Cardiac fibroblast (primary cell): ENCODE measurements at places on chromosomes 5 and 9.

- no peak for DNase-seq
Measured at GRCh38 chr5:118696076-118696475, 292.3 kb downstream of the DTWD2 start.

GRCh38 chr5:136242136-136242535 lies 49.2 kb upstream of the SMIM32 start:
- DNase-seq, result no peak

DNA sequence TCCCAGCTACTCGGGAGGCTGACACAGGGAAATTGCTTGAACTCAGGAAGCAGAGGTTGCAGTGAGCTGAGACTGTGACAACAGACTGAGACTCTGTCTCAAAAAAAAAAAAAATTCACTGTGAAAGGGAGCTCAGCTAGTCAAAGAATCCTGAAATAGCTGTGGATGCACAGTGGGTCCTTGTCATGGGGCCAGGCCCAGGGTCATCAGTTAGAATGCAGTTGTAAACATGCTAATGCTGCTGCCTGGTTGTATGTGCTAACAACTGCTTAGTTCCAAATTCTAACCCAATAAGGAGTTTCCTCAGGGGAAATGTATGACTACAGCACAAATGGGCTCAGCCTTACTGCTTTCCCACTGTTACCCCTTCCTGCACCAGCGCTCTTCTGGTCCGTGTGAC lies 84.0 kb downstream of the PALM2AKAP2 start:
- DNase-seq, result no peak

DNA sequence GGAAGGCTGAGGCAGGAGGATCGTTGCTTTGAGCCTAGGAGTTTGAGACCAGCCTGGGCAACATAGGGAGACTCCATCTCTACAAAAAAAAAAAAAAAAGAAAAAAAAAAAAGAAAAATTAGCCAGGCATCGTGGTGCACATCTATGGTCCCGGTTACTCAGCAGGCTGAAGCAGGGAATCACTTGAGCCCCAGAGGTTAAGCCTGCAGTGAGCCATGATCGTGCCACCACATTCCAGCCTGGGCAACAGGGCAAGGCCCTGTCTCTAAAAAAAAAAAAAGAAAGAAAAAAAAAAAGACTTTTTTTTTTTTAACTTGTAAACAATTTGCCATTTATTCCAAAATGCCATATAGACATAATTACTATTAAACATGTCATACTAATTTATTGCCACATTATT lies 64.5 kb downstream of the SERINC5 start:
- no peak for DNase-seq

- DNase-seq, result no peak
Measured at GRCh38 chr5:166596043-166596442, 1695.4 kb upstream of the WWC1 start.

DNA sequence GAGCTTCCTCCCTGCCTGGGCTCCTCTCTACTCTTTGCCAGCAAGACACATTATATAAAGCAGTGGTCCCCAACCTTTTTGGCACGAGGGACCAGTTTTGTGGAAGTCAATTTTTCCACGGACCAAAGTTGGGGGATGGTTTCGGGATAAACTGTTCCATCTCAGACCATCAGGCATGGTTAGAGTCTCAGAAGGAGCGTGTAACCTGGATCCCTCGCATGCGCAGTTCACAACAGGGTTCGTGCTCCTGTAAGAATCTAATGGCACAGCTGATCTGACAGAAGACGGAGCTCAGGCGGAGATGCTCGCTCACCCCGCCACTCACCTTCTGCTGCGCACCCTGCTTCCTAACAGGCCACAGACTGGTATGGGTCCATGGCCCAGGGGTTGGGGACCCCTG lies 142.8 kb downstream of the LIFR start:
- no peak for DNase-seq
